ENCODE measurements at places on chromosomes 5 and 9.

GRCh38 chr5:137641148-137641547, 94.7 kb downstream of the KLHL3 start:
- no peak for DNase-seq

DNA sequence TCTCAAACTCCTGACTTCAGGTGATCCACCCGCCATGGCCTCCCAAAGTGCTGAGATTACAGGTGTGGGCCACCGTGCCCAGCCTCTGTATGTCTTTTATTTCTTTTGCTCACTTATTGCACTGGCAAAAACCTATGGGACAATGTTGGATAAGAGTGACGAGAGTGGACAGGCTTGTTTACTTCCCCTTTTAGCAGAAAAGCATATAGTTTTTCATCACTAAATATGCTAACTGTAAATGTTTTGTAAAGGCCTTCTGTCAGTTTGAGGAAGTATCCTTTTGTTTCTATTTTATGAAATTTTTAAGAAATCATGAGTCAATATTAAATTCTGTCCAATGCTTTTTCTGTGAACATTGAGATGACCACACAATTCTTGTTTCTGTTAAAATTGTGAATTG, 103.3 kb downstream of the AUH start:
- no peak for DNase-seq

GRCh38 chr5:122565331-122565730, 209.5 kb upstream of the SNX2 start:
- DNase-seq: no peak

DNA sequence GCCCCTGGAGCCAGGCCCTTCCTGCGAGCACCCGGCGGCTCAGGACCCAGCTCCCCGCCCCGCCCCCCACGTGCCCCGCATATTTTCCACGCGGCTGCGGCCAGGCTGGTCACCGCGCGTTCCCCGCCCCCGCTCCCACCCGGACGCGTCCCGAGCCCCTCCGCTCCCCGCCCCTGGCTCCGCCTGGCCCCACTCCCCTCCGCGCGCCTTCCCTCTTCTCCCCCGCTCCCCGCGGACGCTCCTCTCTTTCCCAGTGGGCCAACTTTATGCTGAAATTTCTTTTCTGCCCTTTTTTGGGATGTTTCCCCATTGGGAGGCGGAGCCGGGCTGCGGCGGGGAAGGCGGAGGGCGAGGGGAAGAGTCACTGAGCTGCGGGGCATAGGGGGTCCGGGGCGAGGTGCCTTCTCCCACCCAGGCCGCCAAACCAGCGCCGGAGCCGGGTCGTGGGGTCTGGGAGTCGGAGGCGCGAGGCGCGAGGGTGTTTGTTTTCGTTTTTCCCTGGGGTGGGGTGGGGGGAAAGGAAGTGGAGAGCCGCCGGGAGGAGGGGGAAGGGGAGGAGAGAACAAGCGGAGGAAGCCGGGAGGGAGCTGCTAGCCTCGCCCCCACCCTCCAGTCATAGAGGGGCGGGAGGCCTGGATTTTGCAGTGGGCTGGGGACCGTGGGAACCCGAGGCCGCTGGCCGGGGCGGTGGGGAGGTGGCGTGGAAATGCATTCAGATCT, 1.0 kb upstream of the TPM2 start:
- DNase-seq: peak; percentile 21

- DNase-seq: no peak
Measured at GRCh38 chr9:13857521-13857920, 456.4 kb downstream of the NFIB start.

DNA sequence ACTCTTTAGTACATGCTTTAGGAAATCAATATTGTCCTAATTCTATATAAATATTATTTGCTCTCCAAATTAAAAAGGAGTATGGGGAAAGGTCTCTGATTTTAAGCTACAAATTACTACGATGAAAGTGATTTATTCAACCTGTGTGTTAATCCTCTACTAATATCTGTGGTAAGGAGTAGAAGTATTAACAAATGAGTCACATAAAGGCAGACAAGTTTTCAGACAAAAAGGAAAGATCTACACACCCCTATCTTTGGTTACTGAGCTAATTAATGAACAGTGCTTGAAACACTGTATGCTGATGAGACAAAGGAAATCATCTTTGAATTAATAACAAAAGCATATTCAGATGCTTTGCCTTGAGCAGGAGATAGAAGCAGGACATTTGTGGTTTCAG, 15.9 kb downstream of the LOX start:
- no peak for DNase-seq

DNA sequence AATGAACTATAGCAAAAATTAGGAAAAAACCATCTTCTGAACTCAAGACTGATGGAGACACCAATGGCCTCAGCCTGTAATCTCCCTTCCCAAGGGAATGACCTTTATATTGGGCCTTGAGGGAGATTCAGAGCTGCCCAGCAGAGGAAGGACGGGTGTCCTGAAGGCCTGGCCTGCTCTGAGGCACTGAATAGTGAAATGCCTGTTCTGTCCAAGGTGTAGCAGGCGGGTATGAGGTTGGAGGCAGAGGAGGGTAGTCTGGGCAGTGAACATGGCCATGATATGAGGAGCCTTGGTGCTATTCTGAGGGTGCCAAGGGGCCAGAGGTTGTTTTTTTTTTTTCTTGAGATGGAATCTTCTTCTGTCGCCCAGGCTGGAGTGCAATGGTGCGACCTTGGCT, 25.0 kb downstream of the PSD2 start:
- DNase-seq: no peak

- DNase-seq: no peak
Measured at GRCh38 chr9:14029806-14030374, 284.1 kb downstream of the NFIB start.

GRCh38 chr9:129080601-129081387, at the start of gene DOLPP1:
TSS of gene DOLPP1 (plus strand) at chr9:129081111. CDS start at chr9:129081132, 21 bp downstream.
- peak; percentile 99 for DNase-seq

DNA sequence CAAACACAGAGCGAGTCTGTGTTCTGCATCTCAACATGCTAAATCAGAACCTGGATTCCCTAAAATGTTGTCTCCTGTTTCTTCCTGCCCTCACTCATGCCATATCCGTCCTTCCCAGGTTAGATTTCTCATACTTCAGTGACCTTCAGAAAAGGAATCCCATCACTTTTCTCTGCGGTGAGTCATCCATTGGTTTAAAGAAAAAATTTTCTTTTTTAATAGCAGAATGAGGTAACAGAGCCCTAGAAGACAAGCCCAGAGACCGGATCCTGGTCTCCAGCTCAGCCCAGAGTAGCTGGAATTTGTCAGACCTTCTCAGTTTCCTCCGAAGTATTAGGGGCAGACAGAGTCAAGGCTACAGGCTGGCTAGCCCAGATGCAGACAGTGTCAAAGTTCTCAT, 143.2 kb upstream of the DMRT1 start:
- no peak for DNase-seq

GRCh38 chr9:12859704-12860251, 85.0 kb downstream of the LURAP1L start:
- peak; percentile 50 for DNase-seq

GRCh38 chr5:56962286-56962685, 10.4 kb upstream of the MIER3 start:
- DNase-seq: no peak

GRCh38 chr9:6930827-6931226, 173.1 kb downstream of the KDM4C start:
- DNase-seq: no peak

DNA sequence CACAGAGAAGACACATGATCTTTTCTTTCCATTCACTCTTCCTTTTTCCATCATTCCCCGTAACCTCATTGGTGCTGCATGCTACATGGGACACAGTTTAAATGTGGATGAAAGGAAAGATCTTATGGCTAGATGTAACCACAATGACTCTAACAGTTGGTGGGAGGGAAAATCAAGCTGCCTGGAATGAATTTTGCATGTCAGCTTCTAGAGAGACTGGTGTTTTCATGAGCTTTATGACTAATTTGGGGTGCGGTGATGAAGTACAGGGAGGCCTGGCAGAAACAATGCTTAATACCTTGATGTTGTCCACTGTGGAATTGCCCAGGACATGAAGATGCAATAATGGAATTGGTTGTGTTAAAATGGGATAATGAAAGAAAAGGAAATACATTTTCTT, 55.9 kb upstream of the MYO10 start:
- no peak for DNase-seq

- DNase-seq: no peak
Measured at GRCh38 chr5:160548949-160549645, 127.4 kb downstream of the PTTG1 start.

DNA sequence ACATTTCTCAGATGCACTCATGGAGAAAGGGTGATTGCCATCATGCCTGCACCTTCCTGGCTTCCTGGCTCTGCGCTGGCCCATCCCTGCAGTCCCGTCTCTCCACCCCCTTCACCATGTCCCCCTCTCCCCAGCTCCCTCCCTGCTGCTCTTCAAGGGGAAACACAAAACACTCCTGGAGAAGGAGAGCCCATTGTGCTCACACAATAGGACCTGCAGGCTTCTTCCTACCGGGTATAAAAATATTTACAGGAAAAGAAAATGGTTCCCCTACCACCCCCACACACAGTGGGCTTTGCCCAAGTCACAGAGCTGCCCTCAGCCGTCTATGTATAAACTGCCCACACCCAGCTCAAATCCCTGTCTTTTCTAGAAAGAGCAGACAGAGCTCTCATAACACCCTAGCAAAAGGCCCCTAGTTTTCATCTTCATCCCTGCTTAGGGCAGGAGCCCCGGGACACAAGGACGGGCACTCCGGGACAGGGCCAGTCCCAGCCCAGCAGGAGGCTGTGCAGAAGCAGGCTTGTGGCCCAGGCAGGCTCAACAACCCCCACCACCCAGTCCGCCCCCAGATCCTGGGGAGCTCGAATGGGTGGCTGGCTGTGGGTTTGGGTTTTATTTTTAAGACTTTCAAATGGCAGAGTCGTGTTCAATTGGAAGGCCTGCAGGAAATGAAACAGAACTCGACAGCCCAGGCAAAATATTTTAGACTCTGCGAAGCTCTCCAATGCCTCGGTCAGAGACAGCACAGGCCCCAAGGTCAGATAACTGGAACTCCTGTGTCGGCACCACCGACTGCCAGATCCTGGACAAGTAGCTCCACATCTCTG, 77.3 kb downstream of the LRSAM1 start:
- DNase-seq: peak; percentile 56

- no peak for DNase-seq
Measured at GRCh38 chr9:21972361-21972760, 21.8 kb downstream of the CDKN2A start.

DNA sequence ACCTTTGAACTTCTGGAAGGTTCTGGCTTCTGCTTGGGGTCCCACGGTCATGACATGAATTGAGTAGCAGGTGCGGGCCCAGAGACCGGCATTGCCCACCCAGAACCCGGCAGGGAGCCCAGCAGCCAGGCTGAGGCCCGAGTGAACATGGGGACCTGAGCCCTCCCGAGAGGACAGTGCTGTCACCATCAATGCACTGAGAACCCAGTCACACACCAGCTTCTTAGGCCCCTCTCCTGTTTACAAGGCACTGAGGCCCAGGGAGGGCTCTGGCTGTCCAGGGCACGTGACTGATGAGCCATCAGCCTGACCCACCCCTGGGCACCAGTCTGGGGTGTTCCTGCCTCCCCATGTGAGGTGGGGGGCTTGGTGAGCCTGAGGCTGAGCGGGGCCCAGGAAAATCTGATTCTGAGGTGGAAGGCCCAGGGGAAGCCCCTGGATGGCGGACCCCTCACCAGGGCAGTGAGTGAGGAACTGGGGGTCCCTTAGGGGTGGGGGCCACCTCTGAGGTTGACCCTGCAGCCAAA, 60.3 kb upstream of the RNU6ATAC start:
- DNase-seq: no peak

DNA sequence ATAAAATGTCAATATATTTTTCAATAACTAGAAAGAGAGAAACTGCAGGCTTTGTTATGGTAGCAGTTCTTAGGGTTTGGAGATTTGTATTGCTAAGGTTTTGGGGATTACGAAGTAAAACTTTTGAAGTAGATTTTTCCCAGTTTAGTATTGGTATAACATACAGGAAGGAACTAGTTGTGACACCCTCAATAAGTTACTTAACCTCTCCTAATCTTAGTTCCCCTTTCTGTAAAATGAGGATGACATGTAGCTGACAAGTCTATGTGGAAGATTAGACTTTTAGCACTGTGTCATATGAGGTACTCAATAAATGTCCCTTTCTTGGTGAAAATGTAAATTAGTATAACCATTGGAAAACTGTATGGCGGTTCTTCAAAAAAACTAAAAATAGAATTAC, 73.4 kb upstream of the ATG10 start:
- DNase-seq: no peak

DNA sequence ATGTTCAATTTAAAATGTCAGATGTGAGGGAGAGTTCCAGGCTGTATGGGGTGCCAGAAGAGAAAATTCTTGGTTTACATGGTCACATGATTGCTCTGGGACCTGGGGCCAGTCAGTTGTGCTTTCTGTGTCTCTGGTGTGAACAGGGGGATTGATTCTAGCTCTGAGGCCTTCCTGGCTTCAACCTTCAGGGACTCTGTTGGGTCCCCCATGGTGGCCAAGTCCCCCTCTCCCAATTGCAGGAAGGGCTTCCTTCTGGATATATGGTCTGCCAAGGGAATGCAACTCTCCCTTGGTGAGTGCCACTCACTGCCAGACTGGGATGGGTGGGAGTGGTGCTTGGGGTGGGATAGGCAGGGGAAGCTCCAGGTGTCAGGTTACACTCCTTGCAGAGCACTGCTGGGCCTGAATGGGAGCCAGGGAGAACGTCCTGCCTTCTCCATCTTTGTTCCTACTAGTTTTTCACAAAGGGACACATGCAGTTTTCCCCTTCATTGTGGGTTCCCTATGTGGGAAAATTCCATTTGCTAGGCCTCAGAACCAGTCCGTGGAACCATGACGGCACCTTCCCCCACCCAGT, 153.2 kb downstream of the MELK start:
- DNase-seq: no peak

GRCh38 chr9:94298949-94299599, 29.4 kb downstream of the NUTM2F start:
- no peak for DNase-seq

GRCh38 chr9:97695995-97696802, 941 bp downstream of the XPA start:
- DNase-seq: no peak

GRCh38 chr9:94867281-94867841, 140.9 kb downstream of the AOPEP start:
- no peak for DNase-seq

DNA sequence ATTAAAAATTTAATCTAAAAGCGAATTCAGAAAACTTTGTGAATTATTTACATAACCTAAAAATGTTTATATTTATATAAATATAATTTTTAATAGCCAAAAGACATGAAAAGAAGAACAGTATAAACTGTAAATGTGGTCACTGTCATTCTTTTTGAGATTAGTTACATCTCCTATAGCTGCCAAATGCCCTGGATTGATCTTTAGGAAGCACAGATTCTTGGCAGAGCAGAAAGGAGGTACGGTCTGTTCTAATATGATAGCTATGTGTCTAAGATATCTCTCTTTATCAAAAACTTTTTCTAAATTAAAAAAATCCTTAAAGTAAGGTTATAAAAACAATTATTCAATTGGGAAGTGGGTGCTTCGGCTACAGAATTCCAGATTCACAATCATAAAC, 151.0 kb downstream of the LPAR1 start:
- DNase-seq: no peak

GRCh38 chr9:110334183-110334582, 3.5 kb downstream of the TXNDC8 start:
- DNase-seq: no peak

All from COR-L47 (cell line).